ENCODE measurements at places on chromosomes 3 and 15. TPM values are rescaled to one million over a fixed set of nuclear protein-coding genes. Genes with fewer than 3 reads are reported as not detected.

- peak; percentile 59 for DNase-seq
- H3K27me3 ChIP-seq: no peaks in the 10 kb centered on the region
- no peak overlapping the region for H3K27ac ChIP-seq
- no peaks in the 10 kb centered on the region for H3K36me3 ChIP-seq
- H3K4me1 ChIP-seq: no peaks in the 10 kb centered on the region
These were observed 6.1 kb upstream of the RPP14 start for GRCh38 chr3:58299839-58300516.

DNA sequence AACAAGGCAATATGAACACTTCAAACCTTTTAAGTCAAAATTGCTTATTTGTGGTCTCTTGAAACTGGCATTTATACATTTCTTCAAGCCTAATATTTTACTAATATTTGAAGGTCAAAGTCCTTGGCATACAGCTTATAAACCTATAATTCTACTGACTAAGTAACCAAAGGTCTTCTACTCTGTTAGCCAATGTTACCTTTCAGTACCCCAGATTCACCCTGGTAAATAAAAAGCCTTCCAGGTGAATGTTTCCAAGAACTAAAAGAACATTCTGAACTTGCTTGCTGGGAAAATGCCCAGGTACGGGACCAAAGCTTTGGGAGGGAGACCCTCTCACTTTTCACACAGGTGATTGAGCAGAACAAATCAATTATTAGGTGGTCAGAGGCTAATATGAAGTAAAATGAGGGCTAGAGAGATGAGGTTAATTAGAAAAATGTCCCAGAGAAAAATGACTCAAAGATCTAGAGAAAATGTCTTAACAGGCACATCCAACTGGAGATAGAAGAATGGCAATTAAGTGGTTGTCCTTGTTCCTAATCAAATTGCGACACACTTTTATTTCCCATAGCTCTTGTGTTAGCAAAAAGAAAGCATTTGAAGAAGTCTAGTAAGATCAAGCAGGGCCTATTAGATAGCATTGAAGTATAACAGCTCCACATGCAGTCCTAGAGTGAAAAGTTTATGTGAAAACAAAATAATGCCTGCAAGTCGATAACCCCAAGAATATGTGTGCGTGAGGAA is 232.0 kb downstream of the FOXP1 start:
- H3K36me3 ChIP-seq: no peaks in the 10 kb centered on the region
- peak overlapping the region; percentile 9 for H3K27ac ChIP-seq
- H3K4me3 ChIP-seq: no peak overlapping the region
- peaks cover 7% of the 10 kb centered on the region for H3K4me1 ChIP-seq

DNA sequence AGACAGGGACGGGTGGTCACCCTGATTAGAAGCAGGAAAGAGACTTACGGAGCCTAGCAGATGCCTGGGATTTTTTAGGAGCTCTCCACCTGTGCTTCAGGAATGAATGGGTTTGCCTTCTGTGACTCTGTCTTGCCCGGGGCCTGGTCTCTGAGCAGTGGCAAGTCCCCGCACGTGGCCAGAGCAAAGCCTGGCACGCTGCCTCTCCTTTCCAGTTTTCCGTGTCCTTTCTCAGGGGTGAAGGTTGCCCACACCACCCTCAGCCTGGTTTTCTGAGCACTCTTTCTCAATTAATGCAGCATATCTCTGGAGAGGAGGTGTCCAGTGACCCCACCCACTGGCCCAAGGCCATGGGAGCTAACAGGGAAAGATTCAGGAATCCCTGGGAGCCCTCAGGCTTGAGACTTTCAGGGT is 14.5 kb upstream of the CHST14 start:
- no peaks in the 10 kb centered on the region for H3K27me3 ChIP-seq
- DNase-seq: no peak
- no peaks in the 10 kb centered on the region for H3K36me3 ChIP-seq
- no peak overlapping the region for H3K4me3 ChIP-seq

DNA sequence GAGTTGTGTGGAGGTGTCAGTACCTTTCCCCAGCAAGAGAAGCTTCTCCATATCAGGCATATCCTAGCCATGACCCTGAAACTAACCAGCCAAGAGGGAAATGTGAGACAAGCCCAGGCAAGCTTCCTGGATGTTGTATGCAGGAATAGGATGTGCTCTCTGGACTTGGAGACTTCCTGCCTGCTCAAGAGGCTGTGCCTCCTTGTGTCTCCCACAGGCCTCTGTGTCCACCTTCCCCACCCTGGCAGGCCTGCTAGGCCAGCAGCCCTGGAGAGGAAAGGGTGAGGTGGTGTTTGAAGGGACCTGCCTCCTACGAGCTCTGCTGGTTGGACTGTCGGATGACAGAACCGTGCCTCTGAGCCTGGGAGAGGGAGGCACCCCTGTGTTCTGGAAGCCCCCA is 2.1 kb upstream of the DYNLT2B start:
- H3K27ac ChIP-seq: no peak overlapping the region
- no peak overlapping the region for H3K4me3 ChIP-seq
- H3K27me3 ChIP-seq: no peaks in the 10 kb centered on the region
- H3K36me3 ChIP-seq: no peaks in the 10 kb centered on the region

GRCh38 chr3:44318891-44319311 is 19.7 kb upstream of the TCAIM start:
- H3K4me3 ChIP-seq: no peak overlapping the region
- H3K36me3 ChIP-seq: no peaks in the 10 kb centered on the region
- no peaks in the 10 kb centered on the region for H3K27me3 ChIP-seq
- H3K27ac ChIP-seq: no peak overlapping the region

Gene ITPKA
- 18.5 TPM for total RNA-seq

DNA sequence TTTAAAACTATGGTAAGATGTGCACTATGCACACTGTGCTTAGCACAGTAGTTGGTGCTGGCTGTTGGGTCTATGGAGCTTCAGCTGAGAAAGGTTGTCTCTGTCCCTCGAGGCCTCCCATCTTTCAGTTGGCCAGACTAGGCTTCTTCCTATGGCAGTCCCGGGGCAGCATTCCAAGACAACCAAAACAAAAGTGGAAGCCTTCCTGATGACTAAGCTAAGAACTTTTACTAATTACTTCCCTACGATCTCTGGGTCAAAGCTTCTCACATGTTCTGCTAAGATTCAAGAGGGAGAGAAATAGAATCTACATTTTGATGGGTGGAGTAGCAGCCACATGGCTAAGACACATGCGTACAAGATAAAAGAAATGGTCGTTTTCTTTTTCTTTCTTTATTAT is 342.8 kb downstream of the TUSC7 start:
- no peaks in the 10 kb centered on the region for H3K36me3 ChIP-seq
- H3K27ac ChIP-seq: no peak overlapping the region
- DNase-seq: no peak
- no peaks in the 10 kb centered on the region for H3K27me3 ChIP-seq

All from hepatocyte (in vitro differentiated cells).